ENCODE measurements at places on chromosomes 12 and 14.

GRCh38 chr12:526089-526488 lies 66.3 kb downstream of the B4GALNT3 start:
- DNase-seq = no peak

DNA sequence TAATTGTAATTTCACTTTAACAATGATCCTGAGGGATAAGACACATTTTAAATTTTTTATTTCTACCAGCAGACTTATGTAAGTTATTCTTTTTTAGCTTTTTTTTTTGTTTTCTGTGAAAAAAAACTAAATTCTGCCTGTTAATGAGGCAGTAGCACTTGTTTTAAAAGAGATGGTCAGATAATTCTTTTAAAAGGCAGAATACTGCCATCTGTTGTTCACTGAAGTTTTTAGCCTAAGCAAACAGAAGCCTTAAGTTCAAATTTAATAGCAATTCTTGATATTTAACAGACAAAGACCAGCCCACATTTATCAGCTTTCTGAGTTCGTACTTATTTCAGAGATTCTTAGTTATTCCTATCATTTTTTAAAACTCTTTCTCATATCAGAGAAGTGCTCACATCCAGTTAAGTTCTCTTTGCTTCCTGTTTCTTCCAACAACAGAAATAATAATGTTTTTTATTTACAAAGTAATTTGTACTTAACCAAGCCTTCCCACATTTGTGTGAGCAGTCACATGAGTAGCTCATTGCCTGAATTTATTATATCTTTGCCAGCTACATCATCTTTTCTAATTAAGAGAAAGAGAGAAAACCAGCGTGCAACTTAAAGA lies 93.4 kb upstream of the SLCO1C1 start:
- DNase-seq = peak; percentile 39

GRCh38 chr12:89665556-89665955 lies 43.1 kb downstream of the ATP2B1 start:
- DNase-seq = no peak

DNA sequence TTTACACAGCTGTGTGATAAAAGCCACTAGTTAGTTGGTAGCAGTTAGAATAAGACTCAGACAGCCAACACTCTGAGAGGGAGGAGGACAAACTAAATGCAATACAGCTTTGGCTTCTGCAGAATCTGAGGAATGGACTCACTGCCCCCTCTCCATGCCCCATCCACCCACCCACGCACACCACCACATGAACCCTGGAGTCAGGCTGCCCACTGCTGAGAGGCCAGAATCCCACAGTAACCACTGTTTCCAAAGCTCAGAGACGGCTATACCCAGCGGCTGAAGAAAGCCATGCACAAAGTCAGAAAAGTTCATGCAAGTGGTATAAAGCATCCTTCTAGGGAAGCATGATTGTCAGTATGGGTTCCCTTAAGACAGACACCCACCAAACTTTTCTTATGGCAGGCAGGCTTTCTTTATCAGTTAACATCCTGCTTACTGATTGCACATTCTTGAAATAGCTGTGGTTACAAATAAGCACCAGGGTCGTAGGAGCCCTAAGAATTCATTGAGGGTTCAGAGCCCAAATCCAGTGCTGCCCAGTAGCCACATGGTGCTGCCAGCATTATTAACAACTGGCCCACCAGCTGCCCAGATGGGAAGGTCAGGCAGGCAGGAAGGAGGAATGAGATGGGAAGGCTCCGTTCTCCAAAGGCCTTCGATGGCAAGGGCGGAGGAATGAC lies 61.5 kb downstream of the NT5DC3 start:
- DNase-seq = peak; percentile 28

GRCh38 chr12:69981881-69982475 lies 157.0 kb downstream of the MYRFL start:
- DNase-seq = no peak

DNA sequence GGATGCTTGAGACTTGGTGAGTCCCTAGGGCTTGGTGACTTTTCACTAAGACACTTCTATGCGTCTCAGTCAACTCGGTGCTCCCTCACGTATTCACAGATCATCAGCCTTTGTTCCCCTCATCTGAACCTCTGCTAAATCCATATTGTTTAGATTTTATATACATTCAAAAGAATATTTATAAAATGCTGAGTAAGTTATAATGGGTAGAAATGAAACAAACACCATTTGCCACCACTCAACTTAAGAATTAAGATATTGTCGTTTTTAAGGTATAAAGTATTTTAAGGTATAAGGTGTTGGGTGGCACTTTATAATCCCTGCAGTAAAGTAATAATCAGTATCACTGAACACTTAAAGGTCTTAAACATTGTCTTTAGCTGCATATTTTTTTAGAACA lies 103.0 kb downstream of the TTLL5 start:
- no peak for DNase-seq

- DNase-seq = no peak
These were observed 61.0 kb downstream of the NT5DC3 start for GRCh38 chr12:103780093-103780440.

DNA sequence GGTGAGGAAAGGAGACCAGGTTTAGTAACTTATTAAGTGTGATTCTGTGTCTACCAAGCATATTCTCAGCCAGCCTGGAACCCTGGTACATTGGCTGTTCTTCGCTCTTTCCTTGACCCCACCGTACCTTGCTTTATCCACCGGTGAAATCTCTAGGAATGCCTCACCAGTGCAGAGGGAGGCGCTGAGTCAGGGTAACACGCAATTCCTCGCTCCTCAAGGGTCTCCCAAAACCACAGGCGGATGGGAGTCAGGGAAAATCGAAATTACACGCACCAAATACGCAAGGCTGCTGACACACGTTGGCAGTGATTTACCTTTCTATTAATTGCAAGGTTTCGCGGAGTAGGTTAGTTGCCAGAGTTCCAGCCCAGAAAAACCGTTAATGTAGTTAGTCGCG lies 845 bp downstream of the L3HYPDH start:
- DNase-seq = peak; percentile 33

DNA sequence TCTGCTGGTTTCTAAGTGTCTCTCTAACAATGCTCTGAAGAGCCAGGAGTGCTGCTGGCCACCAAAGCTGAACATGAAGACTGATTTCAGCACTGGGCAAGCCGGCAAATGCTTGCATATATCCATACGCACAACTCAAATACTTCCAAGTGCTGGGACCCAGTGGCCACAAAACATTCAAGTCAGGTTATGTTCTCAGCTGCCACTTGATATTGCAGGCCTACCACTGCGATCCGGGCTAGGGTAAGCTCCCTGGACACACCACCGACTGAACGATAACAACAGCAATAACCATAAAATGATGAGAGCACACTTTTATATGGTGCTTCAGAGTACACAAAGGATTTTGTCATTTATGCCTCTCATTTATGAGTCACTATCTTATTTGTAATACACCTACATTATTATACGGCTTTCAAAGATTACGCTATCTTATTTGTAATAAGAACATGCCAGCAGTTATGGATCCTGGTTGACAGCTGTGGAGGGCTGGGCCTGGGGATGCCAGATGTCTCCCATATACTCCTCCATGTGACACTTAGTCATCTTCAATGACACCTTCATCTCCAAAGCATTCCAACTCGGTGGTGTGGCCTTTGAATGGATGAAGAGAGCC lies 35.5 kb downstream of the CRACR2A start:
- no peak for DNase-seq

- no peak for DNase-seq
These were observed 898.1 kb downstream of the GALC start for GRCh38 chr14:87094913-87095312.

GRCh38 chr14:76672123-76672522 lies 89.1 kb upstream of the VASH1 start:
- no peak for DNase-seq

DNA sequence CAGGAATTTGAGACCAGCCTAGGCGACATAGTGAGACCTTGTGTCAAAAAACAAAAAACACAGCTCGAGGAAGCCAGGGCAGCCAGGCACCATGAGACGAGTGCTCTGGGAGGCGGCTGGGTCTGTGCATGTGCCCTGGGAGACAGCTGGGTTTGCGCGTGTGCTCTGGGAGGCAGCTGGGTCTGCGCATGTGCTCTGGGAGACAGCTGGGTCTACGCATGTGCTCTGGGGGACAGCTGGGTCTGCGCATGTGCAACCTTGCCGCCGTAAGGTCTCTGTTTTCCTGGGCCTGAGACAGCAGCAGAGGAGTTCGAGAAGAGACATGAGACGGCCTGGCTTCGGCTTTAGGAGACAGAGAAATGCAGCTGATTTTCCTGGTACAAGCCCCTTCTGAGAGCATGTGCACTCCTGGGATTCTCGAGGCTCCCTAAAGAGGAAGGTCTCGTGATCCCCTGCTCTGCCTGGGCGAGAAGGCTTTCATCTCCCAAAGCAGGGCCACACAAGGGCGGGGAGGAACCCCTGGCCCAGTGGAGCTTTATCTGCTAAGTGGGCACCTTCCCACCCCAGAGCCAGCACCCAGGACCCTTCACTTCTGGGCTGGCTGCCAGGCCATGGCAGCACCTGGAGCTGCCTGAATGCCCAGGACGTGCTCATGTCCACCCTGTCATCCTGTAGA lies 3.5 kb upstream of the BDKRB1 start:
- DNase-seq = peak; percentile 86

DNA sequence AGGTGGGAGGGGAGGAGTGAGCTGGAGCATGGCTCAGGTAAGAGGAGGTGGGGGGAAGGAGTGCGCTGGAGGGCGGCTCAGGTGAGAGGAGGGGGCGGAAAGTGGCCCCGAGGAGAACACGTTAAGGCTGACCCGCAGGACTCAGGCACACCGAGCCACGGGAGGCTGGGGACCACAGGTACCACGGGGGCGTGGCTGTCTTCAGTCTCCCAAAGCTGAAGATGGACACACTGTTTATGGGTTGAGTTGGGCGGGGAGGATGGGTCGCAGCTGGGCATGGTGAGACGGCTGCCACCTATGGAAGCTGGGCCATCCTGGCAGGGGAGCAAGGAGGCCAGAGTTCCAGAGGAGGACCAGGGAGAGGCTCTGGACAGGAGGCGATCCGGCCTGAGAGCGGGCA lies 23.5 kb downstream of the UBR7 start:
- no peak for DNase-seq

- no peak for DNase-seq
These were observed 5.2 kb downstream of the TRHDE start for GRCh38 chr12:72277415-72277814.

GRCh38 chr12:92938018-92938417 lies 8.9 kb upstream of the EEA1 start:
- no peak for DNase-seq
